ENCODE measurements at places on chromosomes 12 and 14.

DNA sequence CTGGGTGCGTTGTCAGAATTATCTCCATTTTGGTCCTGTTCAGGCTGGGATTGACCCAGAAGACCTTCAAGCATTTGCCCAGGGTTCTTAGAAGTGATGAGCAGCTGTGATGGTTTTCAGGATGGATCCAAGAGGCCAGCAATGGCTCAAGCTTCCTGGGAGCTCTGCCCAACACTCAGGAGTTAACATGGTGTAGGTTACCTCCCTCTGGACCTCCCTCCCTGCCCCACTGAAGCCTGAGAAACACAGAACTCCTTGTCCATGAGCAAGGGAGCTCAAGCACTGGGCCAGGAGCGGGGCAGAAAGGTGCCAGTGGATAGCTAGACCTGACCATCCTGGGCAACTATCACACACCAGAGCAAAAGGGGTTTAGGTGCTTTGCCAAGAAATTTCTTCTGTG is 148.4 kb upstream of the FKBP4 start:
- no peak for DNase-seq

DNA sequence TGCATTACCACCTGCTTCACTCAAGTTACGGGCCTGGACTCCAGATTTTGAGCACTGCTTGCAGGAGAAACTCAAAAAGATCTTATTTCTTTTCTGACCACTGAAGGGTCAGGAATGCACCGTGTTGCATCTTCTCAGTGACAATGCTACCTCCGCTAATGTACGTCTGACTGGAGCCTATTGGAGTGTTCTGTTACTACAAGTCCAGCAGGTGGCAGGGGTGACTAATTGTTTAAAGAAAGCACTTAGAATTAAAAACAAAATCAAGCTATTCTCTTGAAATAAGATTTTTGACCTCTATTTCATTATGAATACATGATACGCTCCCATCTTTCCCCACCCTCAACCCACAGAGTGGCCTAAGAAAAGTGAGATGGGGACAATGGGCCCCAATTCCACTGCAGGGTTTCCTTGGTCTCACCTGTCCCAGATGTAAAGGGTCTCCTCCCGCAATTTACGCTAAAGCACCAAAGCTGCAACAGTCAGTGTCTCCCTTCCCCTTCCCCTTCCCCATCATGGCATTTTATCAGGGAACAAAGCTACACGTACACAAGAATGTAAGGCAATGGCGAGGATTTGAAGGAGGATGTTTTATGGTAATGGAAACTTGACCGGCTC is 2.2 kb downstream of the TBPL2 start:
- DNase-seq = no peak

DNA sequence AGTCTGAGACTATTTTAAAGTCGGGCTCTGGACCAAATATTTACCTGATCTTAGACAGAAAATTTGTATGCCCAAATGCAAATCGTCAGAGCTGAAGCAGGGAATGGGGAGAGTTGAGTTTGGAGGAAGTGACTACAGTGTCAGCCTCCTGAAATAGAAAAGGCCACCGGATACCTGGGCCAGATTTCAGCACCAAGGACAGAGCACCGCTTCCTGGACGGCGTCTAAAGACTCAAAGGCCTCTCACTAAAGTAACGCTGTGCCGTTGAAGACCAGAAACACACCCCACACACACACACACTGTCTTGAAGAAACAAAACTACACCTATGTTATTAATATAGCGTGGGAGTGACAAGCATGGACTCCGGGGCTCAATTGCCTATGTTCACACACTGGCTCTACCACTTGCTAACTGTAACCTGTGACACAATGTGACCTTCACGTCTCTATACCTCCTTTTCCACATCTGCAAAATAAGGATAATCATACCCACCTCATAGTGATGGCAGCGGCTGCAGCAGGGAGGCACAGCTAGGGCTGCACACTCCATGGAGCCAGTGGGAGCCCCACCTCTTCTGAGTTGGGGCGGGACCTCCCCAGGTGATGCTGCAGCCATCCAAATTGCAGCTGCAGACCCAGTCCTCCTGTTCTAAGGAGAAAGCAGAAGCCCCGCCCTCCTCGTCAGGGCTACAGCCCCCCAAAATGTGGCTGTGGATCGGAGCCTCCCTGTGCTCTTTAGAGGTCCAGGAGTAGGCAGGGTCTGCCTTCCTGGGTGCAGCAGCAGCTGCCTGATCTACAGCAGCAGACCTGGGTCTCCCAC is 35.6 kb downstream of the KRT76 start:
- DNase-seq = peak; percentile 46

DNA sequence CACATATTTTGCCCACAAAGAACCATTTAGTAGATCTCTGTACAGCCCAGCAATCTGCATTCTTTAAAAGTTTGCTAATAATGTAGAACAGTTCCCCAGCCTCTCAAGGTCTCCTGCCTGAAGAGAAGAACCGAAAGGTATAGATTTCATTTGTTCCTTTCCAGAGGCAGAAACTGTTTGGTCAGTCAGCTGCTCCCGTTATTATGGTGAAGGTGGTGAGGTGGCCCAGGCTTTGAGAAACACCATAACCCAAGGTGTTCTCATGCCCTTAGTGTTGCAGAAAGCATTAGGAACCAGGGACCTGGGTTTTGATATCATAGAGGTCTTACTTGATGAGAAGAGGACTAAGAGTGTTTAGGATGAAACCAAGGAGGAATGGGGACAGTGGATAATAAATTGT is 65.3 kb downstream of the SUSD6 start:
- no peak for DNase-seq

DNA sequence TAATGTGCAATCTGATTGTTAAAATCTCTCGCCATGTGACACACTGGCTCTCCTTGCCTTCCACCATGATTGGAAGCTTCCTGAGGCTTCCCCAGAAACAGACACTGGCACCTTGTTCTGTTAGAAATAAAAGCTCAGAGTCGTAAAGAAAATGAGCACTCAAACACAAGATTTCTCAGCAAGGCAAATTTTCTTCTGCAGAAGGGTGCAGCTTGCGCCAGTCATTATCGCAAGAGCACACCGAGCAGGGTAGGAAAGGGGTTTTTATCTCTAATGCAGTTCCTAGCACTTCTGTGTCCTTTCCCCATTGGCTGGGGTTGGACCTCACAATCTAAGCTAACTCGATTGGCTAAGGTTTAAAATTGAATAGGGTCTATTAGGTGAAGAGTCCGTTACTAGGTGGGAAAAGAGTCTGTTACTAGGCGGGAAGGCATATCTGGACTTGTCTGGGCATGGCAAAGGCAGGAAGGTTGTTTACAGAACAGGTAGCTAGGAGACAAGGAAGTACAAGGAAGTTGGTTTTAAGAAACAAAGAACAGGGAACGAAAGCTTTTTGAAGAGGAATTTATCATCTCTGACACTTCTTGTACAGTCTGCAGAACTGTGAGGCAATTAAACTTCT is 62.6 kb upstream of the BICD1 start:
- no peak for DNase-seq

GRCh38 chr12:124727264-124727800 is 136.3 kb downstream of the SCARB1 start:
- no peak for DNase-seq

DNA sequence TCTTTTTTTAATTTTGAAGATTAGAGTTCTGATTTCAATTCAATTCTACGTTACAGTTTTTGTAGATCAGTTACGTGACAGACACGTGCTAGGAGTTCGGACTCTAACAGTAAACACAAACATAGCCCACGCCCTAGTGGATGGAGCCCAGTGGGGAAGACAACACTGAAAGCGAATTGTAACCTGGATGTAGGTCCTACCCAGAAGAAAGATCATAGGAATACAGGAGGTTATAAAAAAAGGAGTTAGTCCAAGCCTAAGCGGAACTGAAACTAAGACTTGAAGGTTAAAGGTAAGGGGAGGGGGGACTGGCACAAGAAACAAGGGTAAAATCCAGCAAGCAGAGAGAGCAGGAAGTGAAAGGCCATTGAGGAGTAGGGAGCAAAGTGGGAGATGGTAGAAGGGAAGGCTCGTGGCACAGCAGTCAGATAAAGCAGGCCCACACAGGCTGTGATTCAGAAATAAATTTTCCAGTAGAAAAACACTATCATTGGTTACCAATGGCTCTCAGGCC is 15.7 kb upstream of the CRY1 start:
- DNase-seq = no peak

- DNase-seq = no peak
Measured at GRCh38 chr12:71790331-71790730, 35.7 kb downstream of the RAB21 start.

DNA sequence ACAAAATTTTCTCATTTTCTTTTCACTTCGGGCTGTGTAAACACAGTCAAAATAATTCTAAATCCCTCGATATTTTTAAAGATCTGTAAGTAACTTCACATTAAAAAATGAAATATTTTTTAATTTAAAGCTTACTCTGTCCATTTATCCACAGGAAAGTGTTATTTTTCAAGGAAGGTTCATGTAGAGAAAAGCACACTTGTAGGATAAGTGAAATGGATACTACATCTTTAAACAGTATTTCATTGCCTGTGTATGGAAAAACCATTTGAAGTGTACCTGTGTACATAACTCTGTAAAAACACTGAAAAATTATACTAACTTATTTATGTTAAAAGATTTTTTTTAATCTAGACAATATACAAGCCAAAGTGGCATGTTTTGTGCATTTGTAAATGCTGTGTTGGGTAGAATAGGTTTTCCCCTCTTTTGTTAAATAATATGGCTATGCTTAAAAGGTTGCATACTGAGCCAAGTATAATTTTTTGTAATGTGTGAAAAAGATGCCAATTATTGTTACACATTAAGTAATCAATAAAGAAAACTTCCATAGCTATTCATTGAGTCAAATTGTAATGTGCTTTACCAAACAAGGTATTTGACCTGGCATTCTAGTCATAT is 4.8 kb downstream of the CDKN1B start:
- no peak for DNase-seq

DNA sequence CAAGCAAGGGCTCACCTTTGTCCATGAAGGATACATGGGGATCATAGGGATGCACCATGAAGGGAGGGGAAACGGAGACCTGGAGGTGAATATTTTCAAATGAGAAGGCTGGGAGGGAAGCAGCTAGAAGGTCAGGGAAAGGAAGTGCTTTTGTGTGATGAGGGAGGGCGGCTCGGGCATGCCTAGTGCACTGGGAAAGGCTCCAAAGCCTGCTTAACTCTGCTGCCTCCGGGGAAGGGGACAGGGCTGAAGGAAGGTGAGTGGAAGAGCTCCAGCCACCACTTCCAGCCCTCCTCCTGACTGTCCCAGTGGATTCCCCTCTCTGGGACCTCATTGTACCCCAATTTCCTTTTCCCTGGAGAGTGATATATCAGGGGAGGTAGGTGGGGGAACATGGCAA is 149.4 kb upstream of the PRMT8 start:
- DNase-seq = no peak

- DNase-seq = no peak
Measured at GRCh38 chr14:93234798-93235197, 27.7 kb downstream of the UBR7 start.

GRCh38 chr12:46660276-46660675 is 165.5 kb downstream of the SLC38A4 start:
- no peak for DNase-seq

DNA sequence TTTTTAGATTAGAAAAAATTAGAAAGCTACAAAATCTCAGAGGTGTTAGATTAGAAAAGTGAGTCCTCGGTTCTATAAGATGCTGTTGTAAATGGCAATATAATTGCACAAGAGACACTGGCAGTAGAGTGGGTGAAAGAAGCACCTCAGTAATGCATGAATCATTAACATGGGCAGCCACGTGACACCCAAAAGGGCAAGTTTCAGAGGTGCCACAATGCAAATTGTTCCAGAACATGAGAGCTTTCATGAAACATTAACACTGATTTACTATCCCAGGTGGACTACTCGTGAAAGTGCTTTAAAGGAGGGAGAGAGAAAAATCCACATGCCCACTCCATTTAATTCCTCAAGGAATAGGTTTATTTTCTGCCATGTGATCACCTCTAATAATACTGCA is 108.4 kb downstream of the PTPRR start:
- DNase-seq = no peak

- DNase-seq = no peak
Measured at GRCh38 chr14:35944847-35945246, 118.7 kb downstream of the BRMS1L start.

DNA sequence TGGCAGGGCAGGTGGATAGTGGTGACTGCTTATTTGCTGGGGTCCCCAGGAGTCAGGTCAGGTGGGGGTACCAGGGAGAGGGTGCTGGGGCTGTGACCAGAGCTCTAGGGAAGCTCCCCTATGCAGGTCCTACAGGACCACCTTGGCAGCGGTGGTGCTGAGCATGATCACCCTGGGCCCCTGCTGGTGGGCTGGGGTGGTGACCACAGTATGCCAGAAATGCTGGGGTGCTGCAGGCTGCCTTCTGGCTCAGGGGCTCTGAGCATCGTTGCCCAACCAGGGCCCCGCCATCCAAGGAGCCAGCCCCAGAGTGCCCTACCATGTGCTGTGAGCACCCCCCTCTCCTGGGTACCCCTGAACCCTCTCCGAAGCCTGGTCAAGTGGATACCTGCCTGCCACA is 17.5 kb upstream of the NUDT14 start:
- DNase-seq = no peak

DNA sequence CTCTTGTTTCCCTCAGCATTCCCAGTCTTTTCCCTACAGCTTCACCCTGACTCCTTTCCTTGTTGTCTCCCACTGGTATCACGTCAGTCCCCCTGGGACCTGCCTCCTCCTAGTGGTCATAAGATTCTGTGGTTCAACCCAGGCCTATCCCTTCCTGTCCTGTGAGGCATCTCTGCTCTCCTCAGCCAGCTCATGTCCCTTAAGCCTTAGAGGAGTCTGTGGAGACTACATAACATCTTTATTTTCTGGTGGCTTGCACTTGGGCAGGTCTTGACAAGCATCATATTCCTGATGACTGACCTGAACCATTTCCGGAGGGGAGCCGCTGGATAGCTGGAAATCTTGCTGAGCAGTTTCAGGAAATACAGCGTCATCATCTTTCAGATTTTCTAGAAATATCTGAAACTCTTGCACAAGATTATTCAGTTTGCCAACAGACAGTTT is 688 bp downstream of the C12orf71 start:
- DNase-seq = no peak

DNA sequence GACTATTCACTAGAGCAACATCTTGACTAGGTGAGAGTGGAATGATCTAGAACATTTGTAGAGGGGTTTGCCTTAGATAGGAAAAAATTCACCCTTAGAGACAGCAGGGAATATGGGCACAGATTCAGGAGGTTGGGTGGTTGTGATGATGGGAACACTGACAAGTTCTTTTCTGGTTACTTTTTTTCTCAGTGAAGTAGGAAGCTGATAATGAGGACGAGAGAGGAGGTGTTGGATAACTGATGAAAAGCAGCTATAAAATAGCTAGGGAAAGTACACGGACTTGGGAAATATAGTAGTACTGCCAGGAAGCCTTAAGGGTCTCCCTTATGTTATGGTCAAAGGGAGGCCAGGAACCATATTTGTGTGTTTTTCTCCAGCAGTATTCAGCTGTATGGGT is 250.5 kb downstream of the SSPN start:
- DNase-seq = no peak

- DNase-seq = no peak
Measured at GRCh38 chr12:12230275-12230674, 36.6 kb downstream of the LRP6 start.

GRCh38 chr12:593396-594270 is 69.6 kb downstream of the NINJ2 start:
- no peak for DNase-seq

All from activated naive CD4-positive, alpha-beta T cell treated with Interleukin-2 at 50 U/mL for 16 hours (primary cell).